Stimulated activated CD4-positive, alpha-beta T cell treated with anti-CD3 and anti-CD28 coated beads, Interleukin-1b, Interleukin-23, amount 100 ng/mL, for 1 hour (primary cell): ENCODE measurements at places on chromosomes 1 and 21.
A peak's percentile ranks its signal among the peaks of the same experiment; 100 is the strongest.

DNA sequence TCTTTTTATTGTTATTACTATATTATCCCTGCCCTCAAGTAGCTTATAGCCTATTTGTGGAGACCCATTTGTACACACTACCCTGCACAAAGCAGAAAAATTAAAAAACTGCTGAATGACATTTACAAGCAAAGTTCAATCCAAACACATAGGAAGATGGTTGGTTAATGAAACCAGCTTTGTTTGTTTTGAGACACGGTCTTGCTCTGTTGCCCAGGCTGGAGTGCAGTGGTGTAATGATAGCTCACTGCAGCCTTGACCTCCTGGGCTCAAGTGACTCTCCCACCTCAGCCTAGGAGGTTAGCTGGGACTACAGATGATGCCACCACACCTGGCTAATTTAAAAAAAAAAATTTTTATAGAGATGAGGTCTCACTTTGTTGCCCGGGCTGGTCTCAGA lies 31.6 kb downstream of the TGFB2 start:
- DNase-seq: no peak

- DNase-seq: no peak
Observed at GRCh38 chr1:161159913-161160243, 578 bp downstream of the USP21 start.

DNA sequence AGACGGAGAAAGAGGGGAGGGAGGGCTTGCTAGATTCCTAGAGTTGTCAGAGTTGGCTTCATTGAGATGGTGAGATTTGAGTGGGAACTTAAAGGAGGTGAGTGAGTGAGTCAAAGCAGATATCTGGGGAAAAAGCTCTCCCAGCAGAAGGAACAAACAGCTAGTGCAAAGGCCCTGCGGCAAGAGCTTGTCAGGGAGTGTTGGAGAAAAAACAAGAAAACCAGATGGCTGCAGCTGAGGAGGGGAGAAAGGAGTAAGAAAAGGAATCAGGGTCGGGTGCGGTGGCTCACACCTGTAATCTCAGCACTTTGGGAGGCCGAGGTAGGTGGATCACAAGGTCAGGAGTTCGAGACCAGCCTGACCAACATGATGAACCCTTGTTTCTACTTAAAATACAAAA lies 40.3 kb upstream of the SPOCD1 start:
- no peak for DNase-seq

DNA sequence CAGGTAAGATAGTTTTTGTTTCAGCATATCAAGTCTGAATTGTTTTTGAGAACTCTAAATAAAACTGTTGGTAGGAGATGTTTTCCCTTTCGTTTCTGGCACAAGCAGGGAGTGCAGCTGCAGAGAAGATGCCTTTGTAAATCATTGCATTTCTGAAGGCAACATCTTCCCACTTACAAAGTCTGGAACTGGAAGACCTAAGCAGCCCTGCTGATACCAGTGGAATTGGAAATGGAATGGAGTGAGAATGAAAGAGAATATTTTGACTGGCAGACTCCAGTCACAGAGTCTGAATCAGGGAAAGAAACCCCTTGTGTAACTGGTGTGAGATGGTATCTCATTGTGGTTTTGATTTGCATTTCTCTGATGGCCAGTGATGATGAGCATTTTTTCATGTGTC lies 815.6 kb downstream of the LTN1 start:
- DNase-seq: no peak

DNA sequence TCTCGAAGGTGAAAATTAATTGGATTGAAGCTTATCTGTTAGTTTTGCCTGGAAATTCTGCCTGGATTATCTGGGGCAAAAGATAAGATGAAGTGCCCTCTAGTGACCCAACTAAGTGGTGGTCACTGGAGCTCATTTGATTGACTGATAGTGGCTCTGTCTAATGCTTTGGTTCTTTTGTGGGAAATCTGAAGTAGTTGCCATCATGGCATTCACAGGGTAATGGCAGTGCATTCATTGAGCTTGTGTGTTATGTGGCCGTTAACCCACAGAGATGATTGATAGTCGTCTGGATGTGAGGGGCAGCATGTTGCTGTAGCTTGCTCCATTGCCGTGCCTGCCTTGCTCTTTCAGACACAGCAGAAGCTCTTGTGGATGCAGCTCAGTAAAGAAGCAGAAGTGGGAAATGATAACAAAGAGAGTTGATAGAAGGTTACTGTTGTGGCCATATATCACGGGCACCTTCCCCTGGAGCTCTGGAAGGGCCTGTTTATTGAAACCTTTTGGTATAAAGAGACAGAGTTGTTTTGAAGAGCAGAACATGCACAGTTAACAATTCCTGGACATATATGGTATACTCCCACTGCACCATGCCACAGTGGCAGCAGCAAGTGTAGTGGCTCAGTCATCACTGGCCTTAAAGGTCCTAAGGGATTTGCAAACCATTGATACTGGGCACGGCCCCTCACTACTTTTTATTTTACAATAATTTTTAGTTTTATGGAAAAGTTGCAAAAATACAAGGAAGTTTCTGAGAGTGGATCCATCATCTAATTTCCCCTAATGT lies 42.0 kb downstream of the CXADR start:
- no peak for DNase-seq

DNA sequence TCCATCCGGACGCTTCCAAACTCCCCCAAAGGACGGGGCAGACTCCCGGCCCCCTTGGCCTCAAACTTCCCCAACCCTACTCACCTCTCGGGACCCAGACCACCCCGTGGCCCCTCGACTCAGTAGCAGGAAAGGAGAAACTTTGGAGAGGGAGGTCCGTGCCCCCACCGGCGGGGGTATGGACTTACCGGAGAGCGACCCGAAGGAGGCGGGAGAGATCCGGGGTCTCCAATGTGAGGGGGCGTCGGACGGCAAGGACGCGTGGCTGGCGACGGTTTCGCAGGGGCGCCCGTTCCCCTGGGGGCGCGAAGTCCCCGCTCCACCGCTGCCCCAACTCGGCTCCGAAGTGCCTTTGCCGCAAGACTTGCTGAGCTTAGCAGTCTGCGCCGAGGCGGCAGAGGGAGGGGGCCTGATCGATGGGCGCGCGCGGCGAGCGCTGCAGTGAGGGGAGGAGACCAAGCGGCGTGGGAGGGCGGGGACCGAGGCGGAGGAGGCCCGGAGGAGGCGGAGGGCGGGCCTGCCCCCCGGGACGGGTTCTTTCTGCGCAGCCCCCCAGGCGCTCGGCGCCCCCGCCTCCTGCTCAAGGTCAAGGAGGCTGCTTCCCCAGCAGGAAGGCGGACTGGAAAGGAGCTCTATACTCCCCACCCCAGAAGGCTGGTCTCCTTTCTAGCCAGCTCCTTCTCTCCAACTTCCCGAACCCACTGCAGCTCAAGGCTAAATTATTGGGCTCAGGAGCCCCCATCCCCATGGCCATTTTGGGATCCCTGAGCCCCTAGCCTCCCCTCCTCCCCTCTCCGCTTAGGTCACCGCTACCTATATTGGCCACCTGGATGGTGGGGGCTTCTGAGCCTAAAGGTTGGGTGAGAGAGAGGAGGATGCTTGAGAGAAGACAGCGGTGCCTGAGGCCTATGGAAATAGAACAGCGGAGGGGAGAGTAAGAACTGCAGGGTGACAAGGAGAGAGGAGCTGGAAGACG lies at the start of gene SYT2:
Gene SYT2 (minus strand): TSS at position 385 of the 976 bp plus-strand sequence. CDS start 104,682 bp downstream, outside the sequence.
- no peak for DNase-seq

- DNase-seq: no peak
Observed at GRCh38 chr21:16571594-16571993, 841.8 kb downstream of the USP25 start.

- DNase-seq: no peak
Observed at GRCh38 chr1:37477946-37478345, 3.6 kb downstream of the ZC3H12A start.

DNA sequence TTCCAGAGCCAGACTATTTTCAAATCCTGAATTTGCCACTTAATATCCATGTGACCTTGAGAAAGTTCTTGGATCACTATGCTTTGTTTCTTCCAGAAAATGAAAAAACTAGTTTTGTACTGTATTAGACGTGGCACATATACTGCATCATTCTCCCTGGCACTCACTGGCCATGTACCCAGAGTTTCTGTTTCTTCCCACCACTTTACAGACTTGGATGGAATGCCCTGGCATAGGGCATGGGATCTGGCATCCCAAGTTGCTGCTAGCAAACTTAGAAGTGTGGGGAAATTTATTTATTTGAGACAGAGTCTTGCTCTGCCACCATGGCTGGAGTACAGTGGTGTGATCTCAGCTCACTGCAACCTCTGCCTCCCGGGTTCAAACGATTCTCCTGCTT lies 10.0 kb downstream of the KLF18 start:
- no peak for DNase-seq

DNA sequence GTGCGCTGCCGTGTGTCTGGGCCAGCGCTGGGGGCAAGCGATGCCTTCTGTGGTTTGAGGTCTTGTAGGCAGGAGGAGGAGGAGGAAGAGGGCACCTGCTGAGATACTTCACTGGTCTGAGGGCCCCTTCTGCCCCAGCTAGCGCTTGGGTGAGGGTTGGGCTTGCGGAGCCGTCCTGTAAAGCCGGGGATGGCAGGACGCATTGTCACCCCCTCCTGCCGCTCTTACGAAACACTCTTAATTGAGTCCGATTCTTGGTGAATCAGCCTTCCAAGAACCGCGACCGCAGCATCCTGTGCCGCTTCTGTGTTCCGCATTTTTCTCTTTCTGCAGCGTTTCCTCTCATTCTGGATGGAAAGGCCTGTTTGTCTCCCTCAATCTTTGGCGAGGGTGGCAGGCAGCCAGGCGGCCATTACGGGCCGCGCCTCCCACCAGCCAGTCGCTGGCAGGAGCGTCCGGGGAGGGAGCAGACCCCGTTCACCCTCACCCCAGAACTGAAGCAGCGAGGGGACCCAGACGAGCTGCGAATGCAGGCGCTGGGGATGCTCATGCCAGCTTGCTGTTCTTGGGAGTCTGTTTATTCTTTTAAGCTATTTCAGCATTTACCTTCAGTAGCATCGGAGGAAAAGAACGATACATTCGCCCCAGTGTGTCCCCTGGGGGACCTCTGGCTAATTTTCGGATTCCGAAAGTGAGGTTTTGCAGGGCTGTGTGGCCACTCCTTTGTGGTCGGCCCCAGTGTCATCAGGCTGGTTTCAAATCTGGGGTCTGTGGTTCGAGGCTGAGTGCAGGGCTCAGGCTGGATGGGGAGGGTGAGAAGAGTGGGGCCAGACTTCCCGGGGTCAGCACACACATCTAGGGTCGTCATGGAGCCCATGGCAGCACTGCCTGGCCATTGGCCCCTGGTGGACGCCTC lies 62.7 kb downstream of the SKI start:
- peak; percentile 45 for DNase-seq
